Muscle of leg (tissue), 16 donors: ENCODE measurements at places on chromosomes 7 and 10. TPM values are rescaled to one million over a fixed set of nuclear protein-coding genes. Genes with fewer than 3 reads are reported as not detected.

DNA sequence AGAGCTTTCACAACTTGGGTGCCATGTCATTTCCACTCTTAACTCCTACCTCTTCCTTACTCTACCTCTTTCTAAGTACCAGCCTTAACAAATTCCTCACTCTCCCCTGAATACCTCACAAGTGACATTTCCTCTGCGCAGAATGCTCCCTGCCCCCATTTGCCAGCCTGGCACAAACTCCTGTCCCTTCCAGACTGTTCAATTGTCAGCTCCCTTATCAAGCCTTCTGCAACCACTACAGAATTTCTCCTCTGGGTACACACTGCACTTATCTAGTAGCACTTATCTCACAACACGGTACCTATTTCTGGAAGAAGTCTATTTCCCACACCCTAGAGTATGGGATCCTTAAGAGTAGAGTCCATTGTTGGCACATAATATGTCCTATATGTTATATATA is 39.1 kb upstream of the ANAPC16 start:
- DNase-seq, result no peak

GRCh38 chr7:137476937-137477336 is 133.4 kb upstream of the PTN start:
- DNase-seq, result no peak

GRCh38 chr7:98418271-98418635 is 17.4 kb upstream of the BAIAP2L1 start:
- no peak for DNase-seq

DNA sequence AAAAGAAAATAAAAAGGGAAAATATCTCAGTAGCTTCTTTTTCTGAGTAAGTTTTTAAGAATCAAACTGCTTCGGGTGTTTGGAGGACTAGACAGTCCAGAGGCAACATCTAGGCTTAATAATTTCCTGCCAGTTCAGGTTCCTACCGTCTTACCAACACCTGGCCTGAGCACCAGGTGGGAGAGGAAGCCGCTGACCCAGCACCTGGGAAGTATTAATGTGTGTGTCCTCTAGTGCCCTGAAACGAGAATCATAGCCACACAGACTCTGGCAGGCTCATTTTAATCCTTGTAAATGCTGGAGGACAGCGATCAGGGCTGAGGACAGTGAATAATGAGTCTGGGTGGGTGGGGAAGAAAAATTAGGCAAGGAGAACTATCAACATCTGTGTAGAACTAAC is 137.4 kb downstream of the ZNF438 start:
- no peak for DNase-seq

- no peak for DNase-seq
Measured at GRCh38 chr10:43383204-43383971, 12.0 kb downstream of the FXYD4 start.

DNA sequence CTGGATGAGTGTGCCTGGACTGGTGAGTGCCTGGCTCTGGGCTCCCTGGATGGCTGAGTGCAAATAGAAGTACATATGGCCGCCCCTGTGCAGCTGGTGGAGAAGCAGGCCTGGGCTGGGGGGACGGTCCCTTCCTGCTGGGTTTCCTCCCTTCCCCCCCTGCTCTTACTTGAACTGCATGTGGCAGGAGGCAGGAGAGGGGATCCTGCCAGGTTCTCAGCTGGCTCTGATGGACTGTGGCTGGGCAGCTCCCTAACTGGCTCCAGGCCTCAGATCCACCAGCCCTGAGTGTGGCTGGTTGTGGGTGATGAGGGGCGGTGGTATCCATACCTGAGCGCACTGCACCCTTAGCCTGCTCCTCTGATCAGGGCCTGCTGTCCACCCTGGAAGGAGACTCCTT is 26.9 kb downstream of the ADCY1 start:
- DNase-seq, result no peak

- no peak for DNase-seq
Measured at GRCh38 chr10:11993834-11994468, 48.7 kb downstream of the UPF2 start.

DNA sequence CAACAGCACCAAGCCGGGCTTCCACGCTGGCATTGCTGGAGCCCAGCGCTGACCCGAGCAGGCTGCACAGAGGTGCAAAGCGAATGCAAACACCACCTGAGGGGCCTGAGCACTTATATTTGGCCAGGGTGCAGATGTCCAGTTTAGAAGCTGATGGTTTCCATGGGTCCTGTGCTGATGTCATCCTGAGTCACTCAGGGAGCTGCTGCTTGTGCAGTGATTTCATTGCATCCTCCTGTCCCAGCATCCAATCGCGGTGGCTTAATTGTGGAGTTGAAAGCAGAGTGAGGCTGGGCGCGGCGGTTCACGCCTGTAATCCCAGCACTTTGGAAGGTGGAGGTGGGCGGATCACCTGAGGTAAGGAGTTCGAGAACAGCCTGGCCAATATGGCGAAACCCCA is 410.2 kb upstream of the KLF6 start:
- DNase-seq, result no peak

DNA sequence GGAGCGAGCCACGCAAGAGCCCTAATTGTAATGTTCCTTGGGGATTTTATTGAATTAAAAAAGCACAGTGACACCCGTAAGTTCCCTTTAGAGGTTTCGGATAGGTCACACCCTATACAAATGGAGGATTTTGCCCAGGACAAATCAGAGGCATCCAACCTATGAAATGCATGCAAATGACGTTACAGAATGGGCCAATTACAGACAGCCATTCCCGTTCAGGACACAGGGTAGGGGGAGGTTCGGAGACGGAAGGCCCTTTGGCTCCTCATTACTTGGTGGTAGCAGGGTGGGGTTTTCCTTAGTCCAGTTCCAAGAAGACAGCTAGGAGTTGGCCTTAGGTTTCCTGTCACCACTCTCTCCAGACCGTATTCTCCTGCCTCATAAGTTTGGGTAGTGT is 754.1 kb downstream of the IPMK start:
- no peak for DNase-seq

GRCh38 chr10:53006663-53007526 is 234.3 kb upstream of the MBL2 start:
- DNase-seq, result no peak

DNA sequence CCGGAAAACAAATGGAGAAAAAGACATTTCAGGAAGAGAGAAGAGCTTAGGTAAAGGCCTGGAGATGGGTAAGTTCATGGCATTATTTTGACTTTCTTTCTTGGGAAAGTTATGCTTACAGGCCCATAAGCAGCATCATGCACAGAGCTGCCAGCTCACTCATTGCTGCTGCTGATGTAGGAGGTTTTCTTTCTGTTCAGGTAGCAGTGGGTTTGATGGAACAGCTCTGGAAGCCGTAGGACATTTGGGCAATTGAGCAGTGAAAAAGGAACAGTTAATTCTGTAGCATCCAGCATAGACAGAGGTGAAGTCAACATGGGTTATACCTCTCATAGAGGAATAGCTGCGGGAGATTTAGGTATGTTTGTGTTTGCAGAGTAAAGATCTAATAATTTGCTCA is 3.3 kb downstream of the CHN2 start:
- DNase-seq, result no peak

- no peak for DNase-seq
Measured at GRCh38 chr10:1137499-1138163, 81.4 kb downstream of the WDR37 start.

GRCh38 chr10:21526860-21527597 is 1.5 kb upstream of the SKIDA1 start:
- peak; percentile 88 for DNase-seq

DNA sequence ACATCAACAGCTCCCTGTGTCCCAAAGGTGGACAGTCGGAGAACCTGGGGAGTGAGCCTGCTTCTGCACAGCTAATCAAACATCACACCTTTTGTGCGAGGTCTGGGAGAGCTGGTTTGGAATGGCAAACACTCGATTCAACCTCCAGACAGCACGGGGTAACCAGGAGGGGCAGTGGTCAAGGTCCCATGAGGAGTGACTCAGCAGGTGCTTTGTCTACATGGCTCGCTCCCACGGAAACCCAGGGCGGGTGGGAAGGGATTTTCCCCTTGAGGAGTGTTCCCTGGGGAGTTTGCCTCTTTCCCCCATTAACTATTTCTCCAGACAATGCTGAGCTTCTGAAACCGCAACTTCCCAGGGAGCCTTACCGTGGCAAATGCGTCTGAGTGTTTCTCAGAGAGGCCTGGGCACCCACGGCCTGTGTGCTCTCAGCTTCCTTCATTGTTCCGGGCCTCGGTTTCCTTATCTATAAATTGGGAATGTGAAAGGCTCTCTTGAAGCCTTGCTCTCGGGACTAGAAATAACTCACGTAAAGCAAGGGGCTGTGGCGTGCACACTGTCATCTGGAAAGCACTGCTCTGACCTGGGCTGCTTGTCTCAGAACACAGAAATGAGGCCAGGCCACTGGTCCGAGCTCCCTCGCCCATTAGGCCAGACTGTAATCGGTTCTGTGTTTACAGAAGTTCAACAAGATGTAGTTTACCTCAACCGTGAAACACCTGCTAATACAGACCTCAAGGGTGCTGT is 14.0 kb upstream of the GTPBP4 start:
- DNase-seq, result no peak

- DNase-seq, result no peak
Measured at GRCh38 chr7:140231771-140232491, 55.1 kb upstream of the KDM7A start.

DNA sequence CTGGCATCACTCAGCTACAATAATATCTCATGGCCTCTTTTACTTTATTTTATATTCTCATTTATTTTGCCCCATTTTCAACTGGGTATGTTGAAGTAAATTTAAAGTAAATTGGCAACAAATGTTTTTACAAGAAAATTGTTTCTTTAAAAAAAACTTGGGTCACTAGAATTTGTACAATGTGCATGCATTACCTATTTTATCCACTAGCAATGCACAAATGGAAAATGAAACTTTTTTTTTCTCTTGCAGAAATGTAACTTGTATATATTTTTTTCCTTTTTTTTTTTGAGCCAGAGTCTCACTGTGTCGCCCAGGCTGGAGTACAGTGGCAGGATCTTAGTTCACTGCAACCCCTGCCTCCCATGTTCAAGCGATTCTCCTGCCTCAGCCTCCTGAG is 10.3 kb upstream of the H2AZ2 start:
- DNase-seq, result no peak

DNA sequence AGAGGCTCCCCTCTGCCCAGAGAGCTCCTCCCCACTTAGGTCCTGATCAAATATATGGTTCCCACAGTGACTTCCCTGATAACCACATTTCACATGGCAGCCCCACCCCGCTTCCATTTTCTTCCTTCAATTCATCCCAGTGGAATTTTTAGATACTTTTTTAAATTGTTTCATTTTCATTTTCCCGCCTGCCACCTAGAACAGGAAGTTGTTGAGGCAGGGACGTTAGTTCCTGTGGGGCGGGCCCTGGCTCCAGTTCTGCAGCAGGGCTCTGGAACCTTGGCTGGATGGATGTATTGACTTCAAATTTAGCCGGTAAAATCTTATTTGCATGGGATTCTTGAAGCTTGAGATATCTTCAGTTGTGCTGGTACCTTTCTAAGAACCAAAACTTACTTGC is 226.6 kb downstream of the PAXIP1 start:
- no peak for DNase-seq

DNA sequence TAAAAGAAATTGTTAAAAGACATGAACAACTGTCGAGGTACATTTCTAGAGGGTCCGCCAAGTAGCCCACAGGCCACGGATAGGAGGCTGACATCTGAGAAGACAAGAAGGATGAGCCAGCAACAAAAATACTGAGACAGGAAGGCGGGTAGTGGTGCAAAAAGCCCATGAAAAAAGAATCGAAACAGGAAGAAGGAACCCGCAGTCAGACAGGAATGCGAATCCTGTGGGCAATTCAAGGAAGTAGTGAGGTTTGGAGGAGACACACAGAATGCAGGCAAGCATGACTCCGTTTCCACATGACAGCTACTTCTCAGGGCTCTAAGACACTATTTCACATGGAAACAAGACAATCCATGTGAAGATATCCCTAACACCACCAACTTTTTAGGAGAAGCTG is 125.2 kb downstream of the DOCK4 start:
- peak; percentile 74 for DNase-seq

- DNase-seq, result no peak
Measured at GRCh38 chr7:4612237-4612636, 69.9 kb upstream of the FOXK1 start.

GRCh38 chr7:135710417-135711138 is 17.4 kb downstream of the SLC13A4 start:
- no peak for DNase-seq

DNA sequence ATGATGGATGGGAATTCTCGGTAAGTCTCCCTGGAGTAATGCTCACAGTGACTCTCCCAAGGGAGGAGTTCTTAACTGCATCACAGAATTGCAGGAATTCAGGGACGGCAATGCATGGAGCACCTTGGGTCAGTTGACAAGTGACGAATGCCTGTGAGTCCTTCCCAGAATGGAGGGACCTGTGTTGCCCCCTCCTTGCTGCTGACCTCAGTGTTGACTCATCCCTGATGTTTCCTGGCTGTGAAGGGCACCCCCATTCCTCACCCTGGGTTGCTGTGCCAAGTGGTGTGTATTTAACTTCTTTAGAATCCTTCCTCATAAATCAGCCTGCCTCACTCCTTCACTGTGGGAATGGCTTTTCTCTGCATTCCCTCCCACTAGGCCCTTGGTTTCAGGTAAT is 98.9 kb downstream of the LRMDA start:
- DNase-seq, result no peak

- no peak for DNase-seq
Measured at GRCh38 chr10:119976421-119976820, 83.9 kb downstream of the SEC23IP start.

GRCh38 chr10:60521974-60522405 is 132.3 kb upstream of the ANK3 start:
- DNase-seq, result peak; percentile 66

Gene TRIM50
- 0.44 TPM for total RNA-seq

Gene OR2A12
- total RNA-seq, result not detected

Gene ADAM12
- 16.0 TPM for total RNA-seq

Gene PIP
- total RNA-seq, result not detected

Gene MRLN
- total RNA-seq, result 254 TPM
